ENCODE measurements at places on chromosomes 7 and 10.
A peak's percentile ranks its signal among the peaks of the same experiment; 100 is the strongest.

DNA sequence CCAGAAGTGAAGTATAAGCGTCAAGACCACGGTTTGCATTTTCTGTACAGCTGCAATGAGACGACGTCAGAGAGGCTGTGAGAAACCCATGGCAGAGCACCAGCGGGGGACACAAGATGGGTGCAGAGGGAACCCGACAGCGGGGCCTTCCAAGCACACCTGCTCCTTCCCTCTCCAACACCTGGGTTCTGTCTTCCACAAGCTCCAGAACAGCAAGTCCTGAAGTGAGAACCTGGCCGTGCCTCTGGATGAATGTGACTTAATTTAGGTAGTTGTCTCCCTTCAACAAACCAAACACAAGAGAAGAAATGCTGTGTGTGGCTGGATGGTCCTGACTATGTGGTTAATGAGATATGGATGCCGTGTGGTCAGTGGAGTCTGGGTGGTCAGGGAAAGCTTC, 76.1 kb downstream of the ADAM12 start:
- no peak for DNase-seq

- peak; percentile 60 for DNase-seq
Observed at GRCh38 chr7:116511552-116512519, 12.3 kb downstream of the CAV2 start.

DNA sequence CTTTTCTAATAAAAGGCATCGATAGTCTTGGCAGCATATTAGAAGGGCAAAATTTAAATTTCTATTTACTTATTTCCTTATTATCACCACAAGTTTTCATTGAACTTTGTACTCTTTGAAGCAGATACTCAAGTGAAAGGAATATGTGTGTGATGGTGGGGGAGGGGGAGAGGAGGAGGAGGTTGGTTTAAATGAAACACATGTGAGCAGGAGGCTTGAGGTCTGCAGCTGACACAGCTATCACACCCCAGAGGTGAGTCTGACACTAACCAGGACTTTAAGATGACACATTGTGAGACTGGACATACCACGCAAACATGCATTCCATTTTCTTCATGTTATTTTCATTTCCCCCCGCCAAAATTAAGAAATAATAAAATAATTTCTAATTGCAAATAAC, 63.3 kb downstream of the CTTNBP2 start:
- DNase-seq: no peak

- DNase-seq: no peak
Observed at GRCh38 chr7:148975896-148976295, 52.4 kb downstream of the PDIA4 start.

DNA sequence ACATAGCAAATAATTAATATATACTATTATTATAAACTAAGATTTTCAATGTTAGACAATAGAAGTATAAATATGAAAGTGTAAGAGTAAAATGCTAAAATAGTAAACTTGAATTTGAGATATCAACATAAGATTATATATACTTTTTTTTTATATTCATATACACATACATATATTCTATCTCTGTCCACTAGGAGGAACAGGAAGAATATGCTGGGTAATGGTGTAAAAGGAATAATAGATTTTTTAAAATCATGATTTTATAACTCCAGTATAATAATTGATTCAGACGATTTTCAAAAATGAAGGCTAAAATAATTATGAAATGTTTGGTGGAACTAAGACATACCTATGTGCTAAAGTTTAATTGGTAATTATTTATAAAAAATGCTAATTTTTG, 37.7 kb downstream of the AGMO start:
- no peak for DNase-seq

GRCh38 chr7:142376356-142376997, 118.6 kb upstream of the PRSS58 start:
- DNase-seq: no peak

GRCh38 chr10:121640266-121640665, 42.0 kb upstream of the FGFR2 start:
- DNase-seq: no peak

GRCh38 chr7:92888-93672, 99.3 kb upstream of the FAM20C start:
- DNase-seq: no peak

Measured in GM13976 (cell line).